ENCODE measurements at places on chromosomes 13 and 19.

GRCh38 chr13:109113427-109113826, 484.0 kb downstream of the MYO16 start:
- no peak for DNase-seq

GRCh38 chr19:12703046-12703445, 6.6 kb upstream of the FBXW9 start:
- DNase-seq = no peak

DNA sequence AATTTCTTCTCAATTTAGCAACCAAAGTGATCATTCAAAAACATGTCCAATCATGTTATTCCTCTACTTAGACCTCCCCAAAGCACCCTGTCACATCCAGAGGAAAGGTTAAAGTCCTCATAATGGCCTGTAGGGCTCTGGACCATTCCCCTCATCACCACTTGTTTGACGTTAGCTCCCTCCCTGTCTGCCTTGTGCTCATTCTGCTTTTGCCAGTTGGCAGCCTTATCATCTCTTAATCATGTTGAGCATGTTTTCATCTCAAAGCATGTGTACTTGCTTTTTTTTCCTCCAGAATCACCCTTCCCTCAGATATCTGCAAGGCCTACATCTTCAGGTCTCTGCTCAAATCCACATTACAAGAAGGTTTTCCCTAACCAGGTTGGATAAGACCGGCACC, 25.9 kb downstream of the UBAC2 start:
- DNase-seq = no peak

GRCh38 chr19:3302755-3303154, 63.6 kb upstream of the NFIC start:
- DNase-seq = no peak

- no peak for DNase-seq
Observed at GRCh38 chr19:37692956-37693620, 26.5 kb downstream of the ZNF607 start.

GRCh38 chr13:79432086-79432485, 26.0 kb upstream of the RBM26 start:
- DNase-seq = no peak

GRCh38 chr13:49897713-49898112, 38.4 kb downstream of the SPRYD7 start:
- DNase-seq = no peak

DNA sequence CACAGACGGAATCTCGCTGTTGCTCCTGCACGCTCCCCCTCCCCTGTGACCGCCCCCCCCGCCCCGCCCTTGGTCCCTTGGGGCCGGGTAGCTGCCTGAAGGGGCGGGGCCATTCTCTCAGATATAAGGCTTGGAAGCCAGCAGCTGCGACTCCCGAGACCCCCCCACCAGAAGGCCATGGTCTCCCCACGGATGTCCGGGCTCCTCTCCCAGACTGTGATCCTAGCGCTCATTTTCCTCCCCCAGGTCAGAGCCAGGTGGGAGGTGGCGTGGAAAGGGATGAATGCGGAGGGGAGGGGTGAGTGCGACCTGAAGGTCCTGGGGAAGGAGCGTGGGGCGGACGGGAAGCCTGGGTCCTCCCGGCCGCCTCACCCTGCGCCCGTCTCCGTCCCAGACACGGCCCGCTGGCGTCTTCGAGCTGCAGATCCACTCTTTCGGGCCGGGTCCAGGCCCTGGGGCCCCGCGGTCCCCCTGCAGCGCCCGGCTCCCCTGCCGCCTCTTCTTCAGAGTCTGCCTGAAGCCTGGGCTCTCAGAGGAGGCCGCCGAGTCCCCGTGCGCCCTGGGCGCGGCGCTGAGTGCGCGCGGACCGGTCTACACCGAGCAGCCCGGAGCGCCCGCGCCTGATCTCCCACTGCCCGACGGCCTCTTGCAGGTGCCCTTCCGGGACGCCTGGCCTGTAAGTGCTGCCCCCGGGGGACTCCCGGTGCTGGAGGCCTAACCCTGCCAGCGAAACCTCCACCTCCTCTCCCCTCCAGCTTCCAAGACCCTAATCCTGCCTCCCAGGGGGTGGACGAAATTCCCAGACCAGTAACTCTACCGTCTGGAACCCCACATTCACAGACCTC, at the start of gene DLL3:
Gene DLL3 (plus strand): TSS at position 150 of the 845 bp plus-strand sequence. CDS start 28 bp downstream, at position 178.
- peak; percentile 86 for DNase-seq

DNA sequence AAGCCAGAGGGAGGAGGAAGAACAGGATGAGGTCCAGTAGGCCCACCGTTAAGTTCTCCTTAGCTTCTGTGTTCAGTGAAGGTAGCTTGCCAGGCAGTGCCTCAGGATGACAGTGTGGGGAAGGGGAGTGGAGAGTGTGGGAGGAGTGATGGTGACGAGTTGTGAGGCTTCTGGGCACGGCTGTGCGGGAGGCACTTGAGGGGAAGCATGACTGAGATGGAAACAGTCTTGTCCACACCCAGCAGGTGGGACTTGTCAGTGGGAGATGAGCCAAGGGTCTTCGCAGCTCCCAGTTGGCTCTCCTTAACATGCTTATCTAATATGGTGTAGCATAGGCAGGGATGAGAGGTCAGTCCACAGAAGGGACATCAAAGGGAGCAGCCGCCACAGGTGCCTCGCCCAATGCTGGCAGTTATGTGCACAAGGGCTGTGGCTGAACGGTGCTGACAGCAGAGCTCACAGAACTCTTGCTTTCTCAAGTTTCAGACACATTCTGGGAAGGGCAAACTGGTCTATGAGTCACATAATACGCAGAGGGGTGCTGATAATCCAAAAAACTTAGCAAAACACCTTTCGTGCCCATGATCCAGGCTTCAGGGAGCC, 47.5 kb downstream of the OXGR1 start:
- DNase-seq = peak; percentile 16

DNA sequence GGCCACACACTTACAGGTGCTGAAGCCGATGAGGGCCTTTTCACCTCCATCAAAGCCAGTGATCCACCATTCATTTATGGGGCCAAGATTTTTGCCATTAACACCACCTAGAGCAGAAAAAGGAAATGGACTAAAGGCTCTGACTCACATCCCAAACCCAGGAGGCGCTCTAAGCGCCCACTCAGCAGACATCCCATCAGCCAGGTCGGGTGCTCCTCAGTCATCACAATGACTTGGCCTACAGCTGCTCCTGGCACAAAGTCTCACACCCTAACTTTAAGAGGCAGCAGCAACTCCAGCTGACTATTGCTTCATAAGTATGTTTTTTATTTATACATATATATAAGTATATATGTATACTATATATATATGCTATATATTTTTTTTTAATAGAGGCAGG, 36.1 kb upstream of the EIF3G start:
- no peak for DNase-seq

GRCh38 chr19:16200038-16201010, 2.6 kb downstream of the AP1M1 start:
- no peak for DNase-seq

- DNase-seq = no peak
Observed at GRCh38 chr19:17311455-17312188, 2.3 kb downstream of the DDA1 start.

DNA sequence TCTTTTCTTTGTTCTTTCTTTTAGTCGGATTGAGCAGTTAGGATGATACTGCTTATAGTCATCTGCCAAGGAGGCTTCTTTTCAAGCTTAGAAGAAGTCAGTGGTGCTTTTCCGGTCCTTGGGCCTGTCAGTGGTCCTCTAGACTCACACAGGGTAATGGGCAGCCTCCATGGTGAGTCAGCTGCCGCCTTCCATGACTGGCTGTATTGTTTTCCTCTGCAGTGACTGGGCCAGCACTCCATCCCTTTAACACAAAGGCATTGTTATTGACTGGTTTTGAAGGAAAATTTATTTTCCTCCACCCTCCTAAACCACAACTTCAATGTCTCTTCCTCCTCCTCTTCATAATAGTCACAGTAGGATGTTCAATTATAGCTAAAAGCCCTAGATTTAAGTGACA, 47.1 kb upstream of the CNMD start:
- no peak for DNase-seq

GRCh38 chr19:6313398-6313969, 19.9 kb downstream of the ACER1 start:
- no peak for DNase-seq

DNA sequence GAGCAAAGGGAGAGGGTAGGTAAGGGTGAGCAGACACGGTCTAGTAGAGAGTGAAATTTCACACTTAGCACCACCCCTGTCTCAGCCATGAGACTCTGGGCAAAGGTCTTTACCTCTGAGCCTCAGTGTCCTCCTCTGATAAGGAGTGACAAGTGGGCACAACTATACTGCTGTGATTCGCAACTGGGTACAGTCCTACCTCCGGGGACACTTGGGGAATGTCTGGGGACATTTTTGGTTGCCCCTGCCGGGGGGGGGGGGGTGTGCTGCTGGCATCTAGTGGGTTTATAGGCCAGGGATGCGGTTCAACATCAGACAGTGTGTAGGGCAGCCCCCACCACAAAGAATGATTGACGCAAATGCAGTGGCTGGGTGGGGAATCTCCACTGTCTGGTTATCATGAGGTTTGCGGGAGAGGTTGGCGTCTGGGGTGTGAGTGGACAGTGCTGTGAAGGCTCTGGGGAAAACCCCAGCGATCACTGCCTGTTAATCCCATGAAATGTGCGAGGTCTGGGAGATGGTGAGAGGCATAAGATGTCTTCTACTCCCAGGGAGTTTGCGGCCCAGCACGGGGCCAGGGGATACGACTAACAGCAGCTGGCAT, 4.3 kb downstream of the NACC1 start:
- no peak for DNase-seq

- no peak for DNase-seq
Observed at GRCh38 chr13:44797685-44798084, 191.6 kb downstream of the NUFIP1 start.

DNA sequence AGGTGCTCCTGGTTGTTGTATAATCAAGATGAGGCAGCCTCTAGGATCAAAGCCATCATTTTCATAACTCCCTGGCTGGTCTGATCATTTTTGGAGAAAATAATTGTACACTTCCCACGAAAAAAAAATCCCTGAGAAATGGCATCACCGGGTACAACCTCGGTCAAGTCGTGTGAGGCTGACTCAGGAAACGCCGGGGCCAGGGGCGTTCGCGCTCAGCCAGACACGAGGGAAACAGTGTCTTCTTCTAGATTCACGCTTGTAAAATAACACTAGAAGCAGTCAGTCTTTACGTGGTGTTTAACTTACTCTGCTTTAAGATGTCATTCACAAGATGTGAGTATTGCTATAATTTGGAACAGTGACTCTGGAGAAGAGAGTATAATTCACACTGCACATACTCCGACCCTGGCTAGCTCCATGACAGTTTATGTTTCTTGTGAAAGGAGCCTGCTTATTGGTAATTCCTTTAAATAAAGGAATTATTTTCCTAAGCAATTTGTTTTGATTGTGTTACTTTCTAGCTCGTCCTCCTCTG, 109.0 kb upstream of the SOX1 start:
- DNase-seq = no peak

GRCh38 chr13:81395368-81395767, 1054.4 kb upstream of the SPRY2 start:
- no peak for DNase-seq

GRCh38 chr19:40356681-40357595, 8.4 kb downstream of the PLD3 start:
- DNase-seq = no peak

GRCh38 chr13:21517576-21517975, 58.5 kb upstream of the ZDHHC20 start:
- DNase-seq = no peak

- no peak for DNase-seq
Observed at GRCh38 chr13:24381541-24382265, 72.3 kb downstream of the C1QTNF9 start.

DNA sequence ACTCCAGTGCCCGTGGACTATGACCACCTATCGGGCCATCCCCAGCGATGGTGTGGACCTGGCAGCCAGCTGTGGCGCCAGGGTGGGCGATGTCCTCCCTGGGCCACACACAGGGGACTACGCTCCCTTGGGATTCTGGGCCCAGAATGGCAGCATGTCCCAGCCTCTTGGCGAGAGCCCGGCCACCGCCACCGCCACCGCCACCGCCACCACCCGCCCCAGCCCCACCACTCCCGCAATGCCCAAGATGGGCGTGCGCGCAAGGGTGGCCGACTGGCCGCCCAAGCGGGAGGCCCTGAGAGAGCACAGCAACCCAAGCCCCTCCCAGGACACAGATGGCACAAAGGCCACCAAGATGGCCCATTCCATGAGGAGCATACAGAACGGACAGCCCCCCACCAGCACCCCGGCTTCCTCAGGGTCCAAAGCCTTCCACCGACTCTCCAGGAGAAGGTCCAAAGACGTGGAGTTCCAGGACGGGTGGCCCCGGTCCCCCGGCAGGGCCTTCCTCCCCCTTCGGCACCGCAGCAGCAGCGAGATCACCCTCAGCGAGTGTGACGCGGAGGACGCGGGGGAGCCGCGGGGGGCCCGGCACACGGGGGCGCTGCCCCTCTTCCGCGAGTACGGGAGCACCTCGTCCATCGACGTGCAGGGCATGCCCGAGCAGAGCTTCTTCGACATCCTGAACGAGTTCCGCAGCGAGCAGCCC, 142.3 kb downstream of the DPF1 start:
- no peak for DNase-seq

DNA sequence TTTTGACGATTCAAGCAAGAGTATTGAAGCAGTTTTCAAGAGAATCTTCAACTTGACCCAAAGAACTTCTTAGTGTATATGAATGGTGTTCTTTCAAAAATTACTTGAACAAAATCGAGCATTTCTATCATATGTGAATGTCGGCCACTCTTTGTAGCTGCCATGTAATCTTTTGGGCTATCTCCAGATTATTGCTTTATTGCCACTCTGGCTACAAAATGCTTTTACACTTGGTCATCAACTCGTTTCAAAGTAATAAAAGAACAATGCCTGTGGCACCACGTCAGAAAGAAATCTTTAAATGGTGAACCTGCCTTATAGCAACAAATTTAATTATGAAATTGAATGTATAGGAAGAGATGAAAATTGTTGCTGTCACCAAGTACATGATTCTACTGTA, 834.5 kb downstream of the GPC5 start:
- DNase-seq = no peak

GRCh38 chr19:8245869-8246835, 37.0 kb downstream of the CERS4 start:
- no peak for DNase-seq
